ENCODE measurements at places on chromosomes 4 and X.
A peak's percentile ranks its signal among the peaks of the same experiment; 100 is the strongest.

- peak; percentile 34 for DNase-seq
These were observed at the start of the genes DHRSX and ZBED1 for GRCh38 chrX:2500803-2501558. TSS of gene DHRSX (minus strand) at chrX:2500976. CDS start at chrX:2500925, 51 bp downstream. TSS of gene ZBED1 (minus strand) at chrX:2500976. CDS start at chrX:2490719, 10,257 bp downstream.

- DNase-seq: no peak
These were observed 19.3 kb downstream of the ARHGEF9 start for GRCh38 chrX:63765712-63766111.

GRCh38 chrX:72554448-72555140, 18.0 kb downstream of the HDAC8 start:
- no peak for DNase-seq

DNA sequence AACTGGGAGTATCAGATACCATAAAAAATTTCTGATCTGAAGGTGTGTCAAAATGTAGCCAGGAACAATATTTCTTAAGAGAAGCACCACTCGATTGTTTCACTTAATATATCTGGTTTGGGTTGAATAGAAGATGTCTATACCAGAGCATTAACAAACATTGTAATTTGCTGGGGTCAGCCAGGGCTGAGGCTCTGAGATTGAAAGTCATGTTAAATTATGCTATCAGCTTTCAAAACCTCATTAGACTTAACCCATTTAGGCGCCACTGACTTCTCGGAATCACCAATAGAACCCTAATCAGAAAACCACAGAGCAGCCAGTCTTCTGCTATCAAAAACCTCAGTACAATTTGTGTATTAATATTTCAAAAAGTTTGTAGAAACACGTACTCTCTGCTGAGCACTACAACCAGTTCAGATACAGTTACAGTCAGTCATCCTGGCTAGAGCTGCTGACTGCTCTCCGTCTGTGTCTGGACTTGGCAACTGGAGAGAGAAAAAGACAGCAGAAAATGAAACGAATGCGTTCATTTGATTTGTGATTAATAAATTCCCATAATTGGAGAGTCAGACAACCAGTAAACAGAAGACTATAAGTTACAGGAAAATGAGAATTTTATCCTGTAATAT, 848.6 kb upstream of the PABPC4L start:
- no peak for DNase-seq

GRCh38 chr4:158875026-158875425, 106.2 kb downstream of the FNIP2 start:
- DNase-seq: no peak

GRCh38 chr4:78653655-78654054, 102.1 kb downstream of the ANXA3 start:
- DNase-seq: no peak

DNA sequence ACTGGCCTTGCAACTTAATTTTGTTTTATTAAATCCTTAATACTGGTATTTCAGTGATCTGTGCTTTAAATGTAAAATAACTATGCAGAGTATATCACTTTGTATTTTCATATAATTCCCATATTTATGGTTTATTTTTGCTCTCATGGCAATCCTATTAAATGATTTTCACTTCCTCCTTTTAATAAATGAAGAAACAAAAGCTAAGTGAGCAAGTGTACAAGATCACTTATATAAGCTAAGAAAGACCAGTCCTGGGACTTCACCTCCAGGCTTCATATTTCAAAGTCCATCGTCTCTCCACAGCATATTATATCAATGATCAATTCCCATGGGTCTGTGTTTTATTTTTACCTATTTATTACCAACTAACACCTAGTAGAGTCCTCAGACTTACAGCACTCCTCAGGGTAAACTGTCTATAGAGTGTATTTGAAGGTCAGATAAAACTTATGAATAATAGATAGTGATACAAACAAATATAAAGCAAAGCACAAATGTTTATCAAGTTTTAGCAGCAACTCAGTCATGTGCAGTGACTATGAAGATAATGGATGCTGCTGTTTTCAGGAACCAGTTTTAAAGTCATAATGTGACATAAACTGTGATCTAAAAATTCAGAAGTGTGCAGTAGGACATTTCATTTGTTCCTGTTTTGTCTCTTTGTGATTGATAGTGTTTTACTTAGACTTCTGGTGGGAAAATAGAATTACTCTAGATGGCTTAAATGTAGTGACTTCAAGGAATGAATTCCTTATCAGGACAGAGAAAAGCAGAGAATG, 56.8 kb downstream of the ARHGAP24 start:
- no peak for DNase-seq

DNA sequence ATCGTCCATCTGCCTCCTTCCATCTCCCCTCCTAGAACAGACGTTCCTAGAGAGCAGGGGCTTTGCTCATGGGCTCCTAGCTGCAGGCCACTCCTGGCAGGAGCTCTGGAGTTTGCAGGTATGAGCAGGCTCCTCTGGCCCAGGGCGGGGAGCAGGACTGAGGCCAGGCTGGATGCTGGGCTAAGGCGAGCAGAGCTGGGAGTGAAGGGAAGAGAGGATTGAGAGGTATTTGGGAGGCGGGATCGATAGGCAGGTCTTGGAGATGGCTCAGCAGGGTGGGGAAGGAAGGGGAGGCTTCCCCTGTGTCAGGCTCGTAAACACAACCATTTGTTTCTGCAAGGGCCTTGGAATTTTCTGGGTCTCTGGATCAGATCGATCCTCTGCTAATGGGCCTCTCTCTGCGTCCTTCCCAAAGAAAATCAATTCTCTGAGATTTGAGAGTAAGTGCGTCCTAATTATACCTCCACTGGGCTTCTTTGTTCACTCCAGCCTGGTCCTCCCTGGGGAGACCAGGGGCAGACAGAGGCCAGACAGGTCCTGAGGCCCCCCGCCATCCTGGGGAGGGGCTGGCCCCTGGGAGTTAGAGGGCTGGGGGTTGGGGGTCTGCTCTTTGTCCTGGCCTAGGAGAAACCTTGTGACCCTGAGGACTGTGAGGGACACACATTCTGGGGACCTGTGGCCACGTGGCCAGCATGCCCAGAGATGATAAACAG, 94.8 kb upstream of the PSAPL1 start:
- DNase-seq: no peak

DNA sequence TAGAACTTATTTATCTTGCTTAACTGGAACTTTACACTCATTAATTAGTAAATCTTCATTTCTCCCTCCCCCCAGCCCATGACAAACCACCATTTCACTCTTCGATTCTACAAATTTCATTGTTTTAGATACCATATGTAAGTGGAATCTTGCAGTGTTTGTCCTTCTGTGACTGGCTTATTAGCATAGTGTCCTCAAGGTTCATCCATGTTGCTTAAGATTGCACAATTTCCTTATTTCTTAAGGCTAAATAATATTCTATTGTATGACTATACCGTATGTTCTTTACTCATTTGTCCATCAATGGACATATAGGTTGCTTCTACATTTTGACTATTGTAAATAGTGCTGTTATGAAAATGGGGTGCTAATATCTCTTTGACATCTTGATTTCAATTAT, 24.5 kb upstream of the RNF212 start:
- DNase-seq: no peak

GRCh38 chr4:87409420-87409939, 12.9 kb upstream of the NUDT9 start:
- DNase-seq: no peak

GRCh38 chrX:56947699-56948098, 47.6 kb downstream of the SPIN3 start:
- no peak for DNase-seq

DNA sequence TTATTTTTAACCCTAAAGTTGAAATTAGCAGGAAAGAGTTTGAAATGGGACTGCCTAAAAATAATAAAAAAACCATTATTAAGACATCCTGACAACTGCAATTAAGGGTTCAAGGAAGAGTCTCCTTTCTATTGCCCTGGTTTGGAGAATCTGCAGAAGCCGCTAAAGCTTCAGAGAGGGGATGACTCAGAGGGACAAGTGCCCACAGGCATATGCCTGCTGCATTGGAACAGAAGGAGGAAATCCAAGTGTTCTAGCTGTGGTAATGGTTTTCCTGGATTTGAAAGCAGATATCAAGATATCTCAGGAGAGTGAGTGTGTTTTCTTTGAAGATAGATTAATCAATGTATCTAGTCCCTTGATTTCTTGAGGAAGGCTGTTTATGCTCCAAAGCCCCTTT, 235.1 kb upstream of the TAPT1 start:
- no peak for DNase-seq

DNA sequence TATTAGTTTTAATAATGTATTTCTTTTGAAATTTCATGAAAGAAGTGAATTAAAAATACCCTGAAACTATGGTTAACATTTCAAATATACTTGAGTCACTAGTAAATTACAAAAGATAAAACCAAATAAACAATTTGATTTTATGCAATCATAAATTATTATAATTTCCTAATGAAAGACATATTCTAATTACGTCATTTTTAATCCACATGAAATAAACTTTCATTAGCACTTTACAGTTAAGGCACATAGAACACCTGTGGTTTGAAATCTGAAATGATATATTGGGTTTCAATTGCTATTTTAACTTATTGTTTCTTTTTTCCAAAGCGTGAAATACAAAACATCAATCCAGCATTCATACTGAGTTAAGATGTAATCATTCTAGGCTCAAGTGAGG, 1492.5 kb upstream of the PABPC4L start:
- DNase-seq: no peak

DNA sequence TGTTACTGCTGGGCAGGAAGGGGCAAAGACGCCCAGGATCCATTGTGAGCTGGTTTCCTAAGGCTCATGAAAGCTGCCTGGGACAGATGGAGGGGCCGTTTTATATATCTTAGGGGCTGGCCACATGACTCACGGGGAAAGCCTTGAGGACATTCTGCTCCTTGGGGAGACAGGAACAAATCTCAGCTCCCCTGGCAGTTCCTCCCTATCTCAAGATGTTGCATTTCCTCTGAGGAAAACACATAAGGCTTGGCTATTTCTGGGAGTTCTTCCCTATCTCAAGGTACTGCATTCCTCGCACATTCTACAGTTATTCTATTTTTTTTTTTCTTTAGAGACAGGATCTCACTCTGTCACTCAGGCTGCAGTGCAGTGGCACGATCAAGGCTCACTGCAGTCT, 804.6 kb upstream of the TENM3 start:
- DNase-seq: no peak

- DNase-seq: no peak
These were observed 2073.8 kb upstream of the TENM3 start for GRCh38 chr4:180169394-180169793.

DNA sequence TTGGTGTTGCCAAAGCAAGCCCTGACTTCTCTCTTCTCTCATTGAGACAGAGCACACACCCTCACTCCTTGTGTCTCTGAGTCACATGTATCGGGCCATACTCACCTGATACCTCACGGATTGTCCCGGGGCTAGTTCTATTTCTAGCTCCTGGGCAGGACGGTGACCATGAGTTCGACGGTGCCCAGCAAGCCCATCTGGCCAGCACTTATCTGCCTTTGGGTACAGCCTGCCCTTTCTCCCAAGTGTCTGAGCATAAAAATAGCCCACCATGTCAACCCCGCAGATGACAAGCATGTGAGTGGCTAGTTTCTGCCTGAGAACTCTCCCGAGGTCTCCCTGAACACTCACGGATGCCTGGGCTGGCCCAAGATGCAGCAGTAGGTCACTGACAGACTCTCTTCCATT, 158.5 kb downstream of the DHRSX start:
- no peak for DNase-seq

DNA sequence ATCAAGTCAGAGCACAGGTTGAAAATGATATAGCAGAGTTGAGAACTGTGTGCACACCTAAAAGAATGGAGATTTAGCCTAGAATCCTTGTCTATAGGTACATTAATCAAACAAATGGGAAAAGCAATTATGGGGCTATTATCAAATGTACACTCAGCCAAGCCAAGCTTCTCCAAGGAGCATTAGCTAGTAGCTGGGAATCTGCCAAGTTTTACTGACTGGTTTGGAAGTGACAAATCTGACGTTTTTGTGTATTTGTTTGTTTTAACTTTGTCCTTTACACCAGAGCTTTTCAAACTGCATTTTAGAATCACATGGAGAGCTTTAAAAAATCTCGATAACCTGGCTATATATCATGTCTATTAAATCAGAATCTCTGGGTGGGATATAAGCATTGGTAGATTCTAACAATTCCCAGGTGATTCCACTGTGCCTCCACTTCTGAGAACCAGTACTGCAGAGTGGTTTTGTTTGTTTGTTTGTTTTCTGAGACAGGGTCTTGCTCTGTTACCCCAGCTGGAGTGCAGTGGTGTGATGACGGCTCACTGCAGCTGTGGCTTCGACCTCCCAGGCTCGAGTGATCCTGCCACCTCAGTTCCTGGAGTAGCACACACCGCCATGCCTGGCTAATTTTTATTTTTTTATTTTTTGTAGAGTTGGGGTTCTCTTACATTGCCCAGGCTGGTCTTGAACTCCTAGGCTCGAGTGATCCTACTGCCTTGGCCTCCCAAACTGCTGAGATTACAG, 279.8 kb downstream of the UNC5C start:
- DNase-seq: no peak

DNA sequence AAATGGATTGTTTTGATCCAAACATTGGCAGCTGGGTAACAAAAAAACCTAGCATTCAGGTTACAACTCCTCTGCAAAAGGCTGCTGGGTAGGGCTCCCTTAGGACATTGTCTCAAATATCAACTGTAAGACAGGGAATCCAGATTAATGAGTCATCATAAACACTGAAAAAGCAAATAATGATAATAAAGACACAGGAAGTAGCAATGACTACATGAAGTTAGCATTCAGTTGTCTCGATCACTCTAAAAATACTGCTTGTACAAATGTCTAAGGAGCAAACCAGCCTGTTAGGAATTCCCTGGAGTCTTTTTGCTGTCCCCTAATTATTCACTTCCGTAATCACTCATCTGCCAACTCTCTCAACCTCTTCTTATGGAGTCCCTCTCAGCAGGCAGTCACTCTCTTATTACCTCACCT, 259.2 kb downstream of the GPC3 start:
- DNase-seq: no peak

GRCh38 chrX:51608126-51608525, 10.6 kb downstream of the CENPVL3 start:
- no peak for DNase-seq

- DNase-seq: no peak
These were observed at the start of gene PCDH10 for GRCh38 chr4:133148690-133149363. TSS of gene PCDH10 (plus strand) at chr4:133149294. CDS start at chr4:133150141, 847 bp downstream.

DNA sequence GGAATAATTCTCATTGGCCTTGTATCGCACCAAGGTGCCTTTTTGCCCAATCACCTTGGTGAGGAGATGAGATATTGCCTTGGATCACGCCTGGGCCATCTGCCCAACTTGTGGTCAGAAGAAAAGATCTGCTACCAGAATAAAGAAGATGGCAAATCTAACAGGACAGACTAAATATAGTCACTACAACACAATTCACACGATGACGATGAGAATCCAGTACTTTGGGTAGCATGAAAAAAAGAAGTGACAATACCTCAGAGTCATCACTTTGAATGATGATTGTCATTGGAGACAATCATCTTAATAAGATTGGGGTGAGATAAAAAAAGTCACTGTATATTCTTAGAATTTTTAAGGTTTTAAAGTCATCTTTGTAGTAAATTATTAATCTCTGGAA, 7.3 kb upstream of the MSL3 start:
- no peak for DNase-seq

DNA sequence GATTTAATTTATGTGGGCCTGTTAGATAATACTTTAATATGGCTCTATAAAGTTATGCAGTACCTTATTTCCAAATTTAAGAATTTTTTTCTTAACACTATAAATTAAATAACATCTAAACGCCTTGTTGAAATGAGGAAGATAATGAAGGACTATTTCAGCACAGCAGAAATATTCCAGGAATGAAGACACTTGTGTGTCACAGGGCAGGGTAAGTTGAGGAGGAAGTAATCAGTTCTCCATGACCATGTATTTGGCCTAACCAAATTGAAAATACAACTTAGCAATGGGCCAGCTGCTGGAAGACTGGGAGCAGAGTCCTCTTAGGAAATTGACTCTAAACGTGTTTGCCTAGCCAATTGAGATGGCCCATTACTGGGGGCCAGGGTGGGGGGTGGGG, 16.9 kb downstream of the CXCL3 start:
- DNase-seq: no peak
